Activated naive CD8-positive, alpha-beta T cell treated with anti-CD3 and anti-CD28 coated beads for 36 hours (primary cell): ENCODE measurements at places on chromosomes 5 and 9. TPM values are rescaled to one million over a fixed set of nuclear protein-coding genes. Genes with fewer than 3 reads are reported as not detected.

TRUB2 gene
- 45.4 TPM for total RNA-seq

KCNN2 gene
- total RNA-seq, result not detected

TMEM171 gene
- not detected for total RNA-seq

LCNL1 gene
- total RNA-seq, result not detected

DNA sequence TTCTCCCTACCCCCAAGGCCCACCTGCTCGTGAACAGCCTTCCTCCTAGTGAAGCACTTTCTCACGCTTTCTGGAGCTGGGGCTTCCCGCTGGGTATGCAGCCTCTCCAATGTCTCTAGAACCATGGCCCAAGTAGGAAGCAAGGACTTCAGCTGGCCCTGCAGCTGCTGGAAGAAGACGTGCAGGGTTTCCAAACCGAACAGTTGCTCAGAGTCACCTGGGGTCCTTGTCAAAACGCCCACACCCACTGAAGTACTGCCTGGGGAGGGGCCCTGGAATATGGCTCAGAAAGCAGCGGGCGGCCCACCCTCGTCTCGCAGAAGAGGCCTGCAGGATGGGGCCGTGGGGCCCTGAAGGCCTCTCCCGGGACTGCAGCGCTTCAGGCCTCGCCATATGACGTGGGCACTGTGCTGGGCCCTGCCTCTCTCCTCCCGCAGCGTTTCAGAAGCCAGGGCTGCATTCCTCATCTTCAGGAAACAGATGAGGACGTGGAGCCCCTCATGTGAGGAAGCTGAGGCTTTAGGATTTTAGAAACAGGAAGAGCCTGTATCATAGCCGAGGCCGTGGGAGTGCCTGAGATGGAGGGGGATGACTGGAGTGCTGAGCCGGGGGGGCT lies 116.0 kb upstream of the LMX1B start:
- DNase-seq, result no peak

DNA sequence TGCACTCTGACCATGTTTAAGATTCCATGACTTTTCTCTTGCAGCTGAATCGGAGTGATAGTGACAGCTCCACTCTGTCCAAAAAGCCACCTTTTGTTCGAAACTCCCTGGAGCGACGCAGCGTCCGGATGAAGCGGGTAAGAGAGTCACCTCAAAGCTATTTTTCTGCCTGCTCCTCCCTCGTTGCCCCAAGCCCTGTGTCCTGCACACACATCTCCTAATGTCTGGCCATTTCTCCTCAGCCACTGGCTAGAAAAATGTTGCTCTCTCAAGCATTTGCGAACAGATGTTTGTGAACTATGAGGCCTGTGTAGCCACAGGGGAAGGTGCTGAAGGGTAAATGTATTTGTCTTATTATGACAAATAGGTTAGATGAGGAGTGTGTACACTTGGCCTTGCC lies 25.7 kb upstream of the RARS1 start:
- no peak for DNase-seq

GRCh38 chr5:133520991-133521706 lies 91.2 kb downstream of the FSTL4 start:
- no peak for DNase-seq

DNA sequence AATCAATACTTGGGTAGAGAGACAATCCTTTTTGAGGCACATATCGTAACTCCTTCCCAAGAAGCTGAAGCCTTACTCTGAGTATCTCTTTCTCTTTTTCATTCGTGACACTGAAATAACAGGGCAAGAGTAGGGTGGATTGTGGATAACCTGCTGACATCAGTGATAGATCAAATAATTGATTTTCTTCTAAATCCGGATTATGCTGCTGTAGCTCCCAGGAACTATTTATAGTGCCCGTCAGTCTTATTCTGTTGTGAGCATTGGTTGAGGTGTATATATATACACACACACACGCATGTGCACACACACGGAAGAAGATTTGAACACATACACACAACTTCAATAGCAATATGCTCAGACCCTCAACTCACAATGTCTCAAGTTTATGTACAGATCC lies 43.2 kb upstream of the GLRA1 start:
- no peak for DNase-seq
